Skin of body (tissue), 3 donors: ENCODE measurements at places on chromosomes 3 and 15.

DNA sequence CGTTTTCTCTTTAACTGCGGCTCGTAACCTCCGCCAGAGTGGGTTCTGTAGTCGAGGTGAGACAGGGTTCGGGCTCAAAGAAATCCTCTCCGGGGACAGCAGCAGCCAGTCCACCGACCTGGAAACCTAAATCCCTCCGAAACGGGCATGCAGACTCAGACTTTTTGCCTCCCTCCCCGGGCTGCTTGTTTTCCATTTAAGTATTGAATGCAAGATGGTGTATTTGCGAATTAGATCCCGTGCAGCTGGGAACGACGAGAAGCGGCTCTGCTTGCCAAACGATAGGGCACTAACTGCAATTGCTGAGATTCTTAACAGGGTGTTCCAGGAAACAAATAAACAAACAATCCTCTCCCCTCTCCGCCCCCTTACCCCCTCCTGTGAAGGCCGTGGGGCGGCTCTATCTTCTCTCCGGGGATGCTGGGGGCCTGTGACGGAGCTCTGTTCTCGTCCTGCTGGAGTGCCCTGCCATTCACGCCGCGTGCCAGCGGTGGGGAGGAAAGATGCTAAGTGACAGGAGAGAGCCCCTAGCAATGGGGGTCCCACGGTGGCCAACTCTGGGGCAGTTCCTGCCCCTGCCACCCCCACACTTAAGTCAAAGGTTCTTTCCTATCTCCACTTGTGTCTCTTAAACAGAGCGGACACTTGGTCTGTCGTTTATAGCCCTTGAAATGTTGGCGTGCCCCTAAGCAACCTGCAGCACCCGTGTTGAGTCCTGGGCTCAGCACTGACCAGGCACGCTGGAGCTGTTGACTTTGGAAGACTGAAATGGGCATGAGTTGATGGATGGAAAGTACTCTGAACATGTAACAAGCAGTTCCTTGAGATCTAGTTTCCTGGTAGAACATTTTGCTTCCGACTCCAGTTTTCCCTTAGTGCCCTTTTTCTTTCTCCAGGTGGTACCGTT, 1.3 kb upstream of the ETV5 start:
- DNase-seq: peak; percentile 53

DNA sequence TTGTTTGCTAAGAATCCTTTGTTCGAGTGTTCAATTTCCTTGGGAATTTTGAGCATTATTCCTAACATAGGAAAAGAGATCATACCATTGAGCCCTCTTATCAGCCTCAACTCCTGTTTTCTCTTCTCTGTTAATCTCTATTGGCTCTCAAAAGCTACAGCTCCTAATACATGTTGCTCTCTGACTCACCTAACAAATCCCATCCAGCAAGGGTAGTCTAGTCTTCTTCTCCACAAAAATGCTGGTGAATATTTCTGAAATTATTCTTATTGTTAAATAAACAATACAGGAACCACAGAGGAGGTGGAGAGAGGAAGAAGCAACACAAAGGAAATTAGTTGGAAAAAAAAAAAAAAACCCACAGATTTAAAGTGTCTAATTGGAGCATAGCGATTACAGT, 325.8 kb upstream of the NAALADL2 start:
- no peak for DNase-seq

- no peak for DNase-seq
These were observed 12.9 kb downstream of the OR5AC2 start for GRCh38 chr3:98099848-98100247.

DNA sequence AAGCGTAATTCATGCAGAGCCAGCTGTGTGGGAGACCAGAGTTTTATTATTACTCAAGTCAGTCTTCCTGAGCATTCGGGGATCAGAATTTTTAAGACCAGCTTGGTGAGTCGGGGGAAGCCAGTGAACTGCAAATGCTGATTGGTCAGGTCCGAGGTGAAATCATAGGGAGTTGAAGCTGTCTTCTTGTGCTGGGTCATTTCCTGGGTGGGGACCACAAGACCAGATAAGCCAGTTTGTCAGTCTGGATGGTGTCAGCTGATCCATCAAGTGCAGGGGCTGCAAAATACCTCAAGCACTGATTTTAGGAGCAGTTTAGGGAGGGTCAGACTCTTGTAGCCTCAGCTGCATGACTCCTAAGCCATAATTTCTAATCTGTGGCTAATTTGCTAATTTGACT, 228.1 kb upstream of the ATP10A start:
- no peak for DNase-seq

DNA sequence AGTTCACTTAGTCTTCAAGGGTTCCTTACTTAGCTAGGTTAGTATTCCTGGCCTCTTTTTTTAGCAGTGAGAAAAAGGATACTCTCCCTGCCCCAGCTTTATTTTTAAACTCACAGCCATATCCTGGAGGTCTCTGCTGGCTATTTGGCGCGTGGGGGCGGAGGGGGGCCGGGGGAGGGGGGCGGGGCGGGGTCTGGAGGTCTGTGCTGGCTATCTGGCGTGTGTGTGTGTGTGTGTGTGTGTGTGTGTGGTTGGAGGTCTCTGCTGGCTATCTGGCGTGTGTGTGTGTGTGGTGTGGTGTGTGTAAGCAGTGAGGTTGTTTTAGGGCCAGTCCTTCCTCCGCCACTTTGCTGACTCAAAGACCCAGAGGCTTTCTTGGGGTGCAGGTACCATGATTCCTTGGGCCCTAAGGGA, 579 bp upstream of the PLAAT1 start:
- DNase-seq: peak; percentile 12

DNA sequence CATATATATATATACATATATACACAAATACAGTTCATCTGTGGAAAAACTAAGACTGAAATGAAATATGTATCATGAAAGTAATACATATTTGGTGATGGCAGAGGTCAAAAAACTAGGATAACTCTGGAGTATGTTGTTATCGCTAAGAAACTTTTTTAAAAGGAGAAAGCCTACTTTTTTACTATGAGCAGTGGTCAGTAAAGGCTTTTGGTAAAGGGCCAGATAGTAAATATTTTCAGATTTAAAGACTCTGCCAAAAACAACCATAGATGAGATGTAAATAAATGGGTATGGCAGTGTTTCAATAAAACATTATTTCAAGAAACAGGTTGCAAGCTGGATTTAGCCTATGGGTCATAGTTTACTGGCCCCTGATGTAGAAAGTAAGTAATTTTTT, 93.8 kb upstream of the TGFBR2 start:
- DNase-seq: no peak

DNA sequence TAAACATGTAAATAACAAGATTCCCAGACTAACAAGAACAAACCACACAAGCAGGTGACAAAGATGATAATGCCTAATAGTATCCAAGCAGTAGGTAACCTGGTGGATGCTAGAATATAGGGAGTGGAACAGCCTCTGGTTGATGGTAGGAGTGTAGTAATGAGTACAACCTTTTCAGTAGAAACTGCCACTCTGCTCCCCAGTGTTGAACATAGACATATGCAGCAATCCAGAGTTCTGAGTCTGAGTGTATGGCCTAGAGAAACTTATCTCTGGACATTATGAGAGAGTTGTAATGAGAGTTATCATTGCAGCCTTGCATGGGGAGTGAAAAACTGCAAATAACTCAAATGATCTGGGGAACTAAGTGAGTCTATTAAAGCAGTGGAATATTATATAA, 76.1 kb upstream of the ACAD9 start:
- no peak for DNase-seq

DNA sequence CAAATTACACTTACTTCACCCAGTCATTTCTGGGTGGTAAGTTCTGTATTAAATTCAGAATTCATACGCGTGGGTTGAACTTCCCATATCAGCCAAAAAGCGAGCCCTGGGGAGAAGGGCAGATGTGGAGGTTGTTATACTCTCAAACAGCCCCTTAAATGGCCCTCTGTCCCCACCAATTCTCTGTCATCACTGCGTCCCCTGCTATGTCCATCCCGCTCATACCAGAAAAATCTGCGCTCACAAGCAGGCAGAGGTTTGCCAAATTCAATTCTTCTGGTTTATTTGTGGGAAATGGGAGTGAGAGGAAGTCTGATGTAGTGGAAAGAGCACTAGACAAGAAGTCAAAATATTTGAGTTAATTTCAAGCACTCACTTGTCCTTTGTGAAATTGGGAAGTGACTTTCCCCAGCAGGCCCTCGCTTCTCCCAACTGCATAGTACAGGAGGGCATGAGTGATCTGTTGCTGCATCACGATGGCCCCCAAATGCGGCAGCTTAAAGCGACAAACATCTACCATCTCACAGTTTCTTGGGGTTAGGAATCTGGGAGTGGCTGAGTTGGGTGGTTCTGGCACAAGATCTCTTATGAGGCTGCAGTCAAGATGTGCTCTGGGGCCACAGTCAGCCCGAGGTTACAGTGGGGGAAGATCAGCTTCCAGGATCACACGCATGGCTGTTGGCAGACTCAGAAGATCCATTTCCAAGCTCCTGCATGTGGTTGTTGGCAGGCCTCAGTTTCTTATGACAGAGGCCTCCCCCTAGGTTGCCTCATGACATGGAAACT, 67.7 kb downstream of the CPN2 start:
- DNase-seq: peak; percentile 61

- DNase-seq: no peak
These were observed 21.2 kb upstream of the ZNF639 start for GRCh38 chr3:179301645-179302044.

GRCh38 chr15:64891561-64891960, 20.1 kb upstream of the ANKDD1A start:
- DNase-seq: no peak

DNA sequence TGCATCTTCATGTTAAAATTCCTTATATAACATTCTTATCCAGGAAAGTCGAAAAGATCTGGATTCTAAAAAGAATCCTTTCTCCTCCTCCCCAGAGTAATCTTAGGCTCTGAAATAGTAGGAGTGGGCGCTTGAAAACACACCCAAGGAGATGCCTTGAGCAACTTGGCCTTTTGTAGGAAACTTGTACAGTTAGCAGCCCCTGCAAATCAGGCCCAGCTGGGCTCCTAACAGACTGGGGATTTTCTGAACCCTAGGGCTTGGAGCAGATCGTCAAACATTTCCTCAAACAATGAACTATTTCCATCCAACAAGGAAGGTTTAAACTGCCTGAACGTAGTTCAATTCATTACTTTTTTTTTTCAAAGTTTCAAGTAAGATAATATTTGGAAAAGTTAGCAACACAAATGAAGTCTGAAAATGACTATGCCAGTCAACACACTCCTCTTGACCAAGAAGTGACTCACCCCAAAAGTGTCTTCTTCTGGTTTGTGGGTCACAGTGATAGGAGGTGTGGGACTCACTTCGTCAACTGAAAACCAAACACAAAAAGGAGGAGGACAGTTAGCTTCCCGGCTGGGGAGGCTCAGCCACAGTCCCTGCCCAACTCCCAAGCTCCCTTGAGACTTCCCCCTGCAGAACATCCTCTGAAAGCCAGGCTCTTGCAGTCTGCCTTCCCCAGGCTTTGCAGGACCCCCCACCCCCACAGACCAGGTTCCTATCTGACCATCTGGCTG, 129.7 kb downstream of the NTRK3 start:
- no peak for DNase-seq

GRCh38 chr15:46442901-46443590, 808.2 kb downstream of the SQOR start:
- no peak for DNase-seq

DNA sequence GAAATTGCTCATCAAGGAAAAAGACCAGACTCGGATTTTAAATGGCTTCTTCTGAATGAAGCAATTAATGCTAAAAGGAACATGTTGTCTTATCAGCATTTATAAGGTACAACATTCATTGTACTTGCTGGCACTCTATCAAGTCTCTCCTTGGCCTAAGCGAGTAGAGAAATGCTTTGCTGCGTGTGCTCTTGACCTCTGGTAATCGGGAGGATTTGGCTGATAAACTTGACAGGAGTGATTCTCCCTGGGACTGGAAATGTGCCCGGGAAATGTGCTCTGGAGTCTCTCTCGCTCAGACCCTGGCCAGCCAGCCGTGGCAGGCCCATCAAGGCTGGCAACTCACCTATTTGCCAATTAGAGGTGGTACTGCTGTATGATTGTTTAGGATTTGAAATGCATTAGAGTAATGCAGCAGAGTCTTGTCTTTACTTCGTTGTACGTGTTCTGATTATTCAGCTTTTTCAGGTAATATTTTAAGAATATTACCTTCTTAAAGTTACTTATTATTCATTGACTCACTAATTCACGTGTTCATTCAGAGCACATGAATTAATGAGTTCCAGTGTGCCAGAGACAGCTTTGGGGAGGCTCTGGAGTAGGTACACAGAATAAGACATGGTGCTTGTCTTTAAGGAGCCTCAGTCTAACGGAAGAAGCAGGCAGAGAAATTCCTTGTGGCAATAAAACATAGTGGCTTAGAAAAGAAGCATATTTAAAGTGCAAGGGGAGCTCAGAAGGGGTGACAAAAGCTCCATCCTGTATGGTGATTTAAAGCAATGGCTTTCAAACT, 48.0 kb upstream of the TPRG1 start:
- DNase-seq: no peak

GRCh38 chr15:58568157-58568571, 136.4 kb downstream of the LIPC start:
- DNase-seq: no peak

- DNase-seq: no peak
These were observed 258.6 kb upstream of the GRM7 start for GRCh38 chr3:6602329-6602728.

DNA sequence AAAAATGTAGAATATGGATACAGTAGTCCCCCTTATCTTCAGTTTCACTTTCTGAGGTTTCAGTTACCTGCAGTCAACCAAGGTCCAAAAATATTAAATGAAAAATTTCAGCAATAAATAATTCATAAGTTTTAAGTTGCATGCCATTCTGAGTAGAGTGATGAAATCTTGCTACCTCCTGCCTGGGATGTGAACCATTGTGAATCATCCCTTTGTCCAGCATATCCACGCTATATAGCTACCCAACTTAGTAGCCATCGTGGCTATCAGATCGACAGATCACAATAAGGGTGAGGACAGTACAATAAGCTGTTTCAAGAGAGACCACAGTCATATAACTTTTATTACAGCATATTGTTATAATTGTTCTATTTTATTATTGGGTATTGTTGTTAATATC, 1.2 kb upstream of the LARS2 start:
- DNase-seq: no peak

GRCh38 chr3:196688349-196688748, 23.7 kb downstream of the CEP19 start:
- DNase-seq: no peak

DNA sequence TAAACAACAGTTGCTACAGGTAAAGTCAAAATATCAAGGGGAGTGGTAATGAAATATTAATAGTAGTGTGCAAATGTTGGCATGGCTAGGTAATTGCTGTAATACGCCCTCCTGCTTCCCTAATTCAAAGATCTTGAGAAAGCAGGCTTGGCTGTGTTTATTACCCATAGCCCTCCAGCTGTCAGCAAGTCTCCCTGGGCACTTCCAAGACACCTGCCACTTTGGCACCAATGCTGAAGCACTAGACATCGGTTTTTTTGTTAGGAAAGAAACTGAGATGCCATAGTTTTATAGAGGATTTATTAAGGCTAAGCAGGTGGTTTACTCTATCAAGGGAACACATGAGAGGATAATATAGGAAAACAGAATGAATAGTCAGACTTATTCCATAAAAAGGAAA, 64.4 kb downstream of the P2RY1 start:
- no peak for DNase-seq

GRCh38 chr15:74384881-74385643, 17.6 kb upstream of the CYP11A1 start:
- DNase-seq: no peak

GRCh38 chr15:52759969-52760368, 30.2 kb downstream of the ONECUT1 start:
- DNase-seq: no peak

- no peak for DNase-seq
These were observed 3.5 kb upstream of the ALDH1A2 start for GRCh38 chr15:58069008-58069407.

GRCh38 chr3:177451864-177452830, 254.9 kb upstream of the TBL1XR1 start:
- DNase-seq: peak; percentile 90
